ENCODE measurements at places on chromosomes 2 and 18.

DNA sequence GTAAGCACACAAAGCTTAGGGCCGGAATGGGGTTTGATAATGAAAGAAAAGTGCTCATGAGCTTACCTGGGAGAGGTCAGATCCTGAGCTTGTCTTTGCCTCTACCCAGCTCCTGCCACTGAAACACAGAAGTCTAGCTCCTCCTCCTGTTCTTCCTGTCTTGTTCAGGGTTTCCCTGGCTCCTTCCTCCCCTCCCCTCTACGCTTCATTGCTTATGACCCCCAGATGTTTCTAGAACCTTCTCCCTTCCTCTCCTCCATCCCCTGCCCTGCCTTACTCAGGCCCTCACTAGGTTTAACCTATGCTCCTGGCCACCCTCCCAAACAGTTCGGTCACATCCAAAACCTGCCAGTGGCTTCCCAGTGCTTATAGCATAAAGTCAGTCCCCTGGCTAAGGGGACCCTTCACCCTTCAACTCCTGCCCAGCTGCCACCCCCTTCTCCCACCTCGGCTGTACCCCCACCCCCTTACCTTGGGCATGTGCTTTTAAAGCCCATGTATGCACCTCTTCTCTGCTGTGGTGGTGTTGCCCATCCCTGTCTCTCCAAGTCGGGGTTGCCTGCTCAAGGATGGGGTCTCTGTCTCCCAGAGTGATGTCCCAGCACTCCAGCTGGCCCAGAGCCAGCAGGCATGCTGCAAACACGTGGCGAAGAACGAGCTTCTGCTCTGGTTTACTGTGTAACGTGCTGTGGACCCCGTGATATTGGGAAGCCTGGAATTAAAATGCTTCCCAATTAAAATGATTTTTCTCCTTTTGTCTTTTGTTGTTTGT is 233.6 kb downstream of the TPGS2 start:
- DNase-seq: no peak

- no peak for DNase-seq
These were observed 352.6 kb upstream of the CWC22 start for GRCh38 chr2:180359522-180360282.

- no peak for DNase-seq
These were observed 22.7 kb upstream of the INHBB start for GRCh38 chr2:120323214-120323613.

DNA sequence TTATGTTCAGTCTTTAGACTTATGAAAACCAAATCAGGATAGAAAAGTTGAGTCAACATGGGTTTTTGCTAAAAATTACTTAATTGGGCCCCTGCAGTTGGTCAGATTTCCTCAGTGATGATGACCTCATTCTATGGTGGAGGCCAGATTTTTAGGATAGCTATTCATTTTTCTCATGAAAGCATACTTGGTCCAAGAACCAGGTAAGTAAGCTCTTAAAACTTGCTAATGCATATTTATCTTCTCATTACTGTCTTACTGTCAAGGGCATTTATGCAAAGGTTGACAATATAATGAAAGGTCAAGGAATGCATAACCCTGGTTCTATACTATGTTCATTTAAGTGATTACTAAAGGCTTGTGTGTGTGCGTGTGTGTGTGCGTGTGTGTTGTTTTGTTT is 650.6 kb downstream of the SATB2 start:
- DNase-seq: no peak

DNA sequence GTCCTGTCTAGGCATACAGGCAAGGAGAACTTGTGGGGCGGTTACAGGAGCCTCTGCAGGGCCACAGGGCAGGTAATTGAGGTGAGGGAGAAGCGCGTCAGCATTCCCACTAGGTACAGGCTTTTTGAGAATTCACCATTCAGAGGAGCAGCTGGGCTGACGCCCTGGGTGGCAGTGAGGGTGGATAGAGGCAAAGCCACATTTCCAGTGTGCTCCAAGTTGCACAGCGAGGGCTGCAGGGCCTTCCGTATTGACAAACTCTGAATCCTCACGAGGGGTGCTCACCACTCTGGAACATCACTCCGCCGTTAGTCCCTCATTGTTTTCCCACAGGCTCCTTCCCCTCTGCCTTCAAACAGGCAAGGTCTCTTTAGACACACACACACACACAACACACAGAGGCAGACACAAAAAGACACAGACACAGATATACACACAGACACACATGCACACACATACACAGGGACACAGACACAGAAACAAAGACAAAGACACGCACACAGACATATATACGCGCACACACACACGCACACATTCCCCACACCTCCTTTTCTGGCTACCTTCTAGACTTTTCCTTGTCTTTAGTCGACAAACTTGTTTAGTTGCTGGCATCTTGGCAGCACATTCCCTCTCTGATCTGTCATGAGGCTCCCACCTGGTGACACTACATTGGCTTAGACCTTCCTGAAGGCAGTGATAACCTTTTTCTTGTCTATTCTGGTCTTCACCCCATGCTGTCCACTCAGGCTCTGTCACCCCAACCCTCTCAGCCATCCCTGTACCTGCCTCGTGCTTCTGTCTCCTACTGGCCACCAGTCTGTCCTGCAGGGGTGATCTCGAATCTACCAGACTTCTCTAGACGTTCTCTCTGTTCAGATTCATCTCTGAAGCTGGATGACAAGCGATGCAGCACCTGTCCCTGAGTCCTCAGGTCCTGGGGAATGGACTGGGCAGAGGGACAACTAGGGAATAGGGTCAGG is 136.8 kb downstream of the ALPK2 start:
- DNase-seq: no peak

GRCh38 chr2:62054029-62054791 is 141.7 kb upstream of the B3GNT2 start:
- no peak for DNase-seq

DNA sequence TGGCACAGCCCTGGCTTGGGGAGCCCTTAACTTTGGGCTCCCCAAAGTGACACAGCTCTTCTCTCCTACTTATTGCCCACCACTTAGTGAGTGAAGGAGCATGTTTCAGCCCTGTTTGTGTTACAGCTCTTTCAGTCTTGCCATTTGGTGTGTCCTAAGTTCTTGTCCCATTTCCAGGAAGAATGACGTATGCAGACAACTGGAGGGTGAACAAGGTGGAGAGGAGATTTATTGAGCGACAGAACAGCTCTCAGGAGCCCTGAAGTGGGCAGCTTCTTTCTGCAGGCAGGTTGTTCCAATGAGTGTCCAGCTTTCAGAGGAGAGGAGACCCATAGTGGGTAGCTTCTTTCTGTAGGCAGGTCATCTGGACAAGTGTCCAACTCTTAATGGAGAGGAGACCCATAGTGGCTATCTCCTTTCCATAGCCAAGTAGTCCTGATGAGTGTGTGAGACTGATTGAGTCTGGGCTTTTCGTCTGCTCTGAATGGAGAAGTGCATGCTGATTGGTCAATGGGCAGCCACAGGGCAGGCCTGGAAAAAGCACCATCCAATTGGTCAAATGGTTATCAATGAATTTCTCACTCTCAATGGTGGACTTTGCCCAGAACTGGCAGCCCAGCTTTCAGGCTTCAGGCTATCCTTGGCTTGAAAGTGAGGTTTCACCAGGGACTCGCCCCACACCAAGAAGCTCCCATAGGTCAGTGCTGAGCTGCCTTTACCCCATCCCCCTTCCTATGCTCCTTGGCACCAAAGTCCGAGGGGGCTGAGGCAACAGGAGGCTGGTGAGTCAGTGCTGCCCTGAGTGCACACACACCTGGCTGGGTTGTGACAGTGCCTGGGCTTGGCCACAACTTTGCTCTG is 688.2 kb downstream of the NYAP2 start:
- DNase-seq: no peak

- no peak for DNase-seq
These were observed 127.7 kb downstream of the TNS1 start for GRCh38 chr2:217875138-217875537.

DNA sequence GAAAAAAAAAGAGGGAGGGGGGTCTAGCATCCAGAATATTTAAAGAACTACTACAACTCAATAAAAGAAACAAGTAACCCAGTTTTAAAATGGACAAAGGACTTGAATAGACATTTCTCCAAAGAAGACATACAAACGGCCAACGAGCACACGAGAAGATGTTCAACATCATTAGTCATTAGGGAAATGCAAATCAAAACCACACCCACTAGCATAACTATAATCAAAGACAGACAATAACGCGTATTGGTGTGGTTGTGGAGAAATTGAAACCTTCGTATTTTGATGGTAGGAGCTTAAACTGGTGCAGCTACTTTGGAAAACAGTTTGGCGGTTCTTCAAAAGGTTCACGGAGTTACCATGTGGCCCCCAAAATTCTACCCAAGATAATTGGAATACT is 64.3 kb upstream of the CAB39 start:
- no peak for DNase-seq

- no peak for DNase-seq
These were observed 125.3 kb upstream of the SP3 start for GRCh38 chr2:174090476-174090875.

- DNase-seq: no peak
These were observed 26.1 kb upstream of the REG3G start for GRCh38 chr2:78999406-78999805.

DNA sequence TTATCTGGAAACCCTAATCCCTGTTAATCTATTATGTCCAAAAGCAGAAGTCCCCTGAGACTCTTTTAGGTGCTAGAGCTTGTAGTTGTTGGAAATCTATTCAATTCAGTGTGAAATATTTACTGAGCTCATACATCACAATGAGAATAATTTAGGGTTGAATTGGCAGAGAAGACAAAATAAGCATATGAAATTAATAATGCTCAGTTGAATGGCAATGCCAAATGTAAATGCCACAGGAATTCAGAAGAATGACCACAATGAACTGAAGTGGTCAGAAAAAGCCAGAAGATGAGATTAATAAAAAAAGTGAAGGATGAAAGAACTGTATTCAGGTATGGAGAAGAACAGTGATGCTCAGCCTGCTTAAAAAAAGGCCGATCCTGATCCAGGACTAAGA is 8.0 kb upstream of the STAT4 start:
- DNase-seq: no peak

DNA sequence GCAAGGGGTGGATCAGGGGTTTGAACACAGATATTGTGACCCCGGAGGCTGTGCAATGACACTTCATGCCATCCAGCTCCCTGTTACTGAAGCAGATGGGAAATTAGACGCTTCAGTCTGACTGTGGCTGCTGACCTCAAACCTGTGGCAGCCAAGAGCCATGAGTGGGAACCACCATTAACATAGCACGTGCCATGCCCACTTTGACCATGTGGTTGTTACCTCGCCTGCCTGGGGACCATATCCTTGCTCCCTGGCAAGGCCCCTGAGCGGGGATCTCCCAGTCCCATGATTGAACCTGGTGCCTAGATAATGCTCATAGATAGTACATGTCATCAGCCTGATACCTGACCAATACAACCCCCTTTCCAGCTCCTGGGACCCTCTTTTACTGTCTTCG is 68.9 kb downstream of the CYP26B1 start:
- DNase-seq: no peak

GRCh38 chr2:206096876-206097275 is 10.9 kb upstream of the INO80D start:
- no peak for DNase-seq

GRCh38 chr2:61055557-61055956 is 10.1 kb upstream of the SANBR start:
- DNase-seq: no peak

DNA sequence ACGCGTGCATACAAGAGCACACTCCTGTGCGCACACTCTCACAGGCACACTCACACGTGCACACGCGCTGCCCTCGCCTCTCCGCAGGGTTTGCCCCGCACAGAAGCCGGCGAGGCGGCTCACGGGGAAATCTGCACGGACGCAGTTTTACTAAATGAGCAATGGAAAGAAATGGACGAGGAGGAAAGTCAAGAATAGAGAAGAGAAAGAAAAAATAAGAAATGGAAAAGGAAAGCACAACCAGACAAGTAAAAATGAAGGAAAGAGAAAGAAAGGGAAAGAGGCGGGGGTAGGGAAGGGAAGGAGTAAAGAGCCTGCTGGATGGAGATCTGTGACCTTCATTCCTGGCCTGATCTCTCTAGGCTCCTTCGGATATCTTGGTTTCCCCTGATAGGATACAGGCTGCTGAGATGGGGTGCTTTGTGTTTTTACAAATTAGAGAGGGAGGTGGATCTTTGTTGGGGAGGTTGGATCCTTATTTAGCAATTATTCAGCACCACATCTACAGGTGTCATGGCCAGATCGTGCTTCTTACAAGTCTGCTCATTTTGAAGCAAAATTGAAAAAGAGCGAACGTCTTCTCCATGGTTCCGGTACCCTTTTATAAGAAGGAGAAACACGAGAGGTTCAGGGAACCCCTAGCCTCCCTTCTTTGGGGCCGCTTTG is 693 bp upstream of the LRP2 start:
- DNase-seq: no peak

- peak; percentile 49 for DNase-seq
These were observed 66.3 kb upstream of the GLI2 start for GRCh38 chr2:120669121-120669952.

- DNase-seq: no peak
These were observed 2158.6 kb upstream of the PIK3C3 start for GRCh38 chr18:39796393-39796792.

- no peak for DNase-seq
These were observed 95.8 kb upstream of the RGPD4 start for GRCh38 chr2:107730898-107731297.

GRCh38 chr2:208183972-208184705 is 5.7 kb downstream of the C2orf80 start:
- no peak for DNase-seq

DNA sequence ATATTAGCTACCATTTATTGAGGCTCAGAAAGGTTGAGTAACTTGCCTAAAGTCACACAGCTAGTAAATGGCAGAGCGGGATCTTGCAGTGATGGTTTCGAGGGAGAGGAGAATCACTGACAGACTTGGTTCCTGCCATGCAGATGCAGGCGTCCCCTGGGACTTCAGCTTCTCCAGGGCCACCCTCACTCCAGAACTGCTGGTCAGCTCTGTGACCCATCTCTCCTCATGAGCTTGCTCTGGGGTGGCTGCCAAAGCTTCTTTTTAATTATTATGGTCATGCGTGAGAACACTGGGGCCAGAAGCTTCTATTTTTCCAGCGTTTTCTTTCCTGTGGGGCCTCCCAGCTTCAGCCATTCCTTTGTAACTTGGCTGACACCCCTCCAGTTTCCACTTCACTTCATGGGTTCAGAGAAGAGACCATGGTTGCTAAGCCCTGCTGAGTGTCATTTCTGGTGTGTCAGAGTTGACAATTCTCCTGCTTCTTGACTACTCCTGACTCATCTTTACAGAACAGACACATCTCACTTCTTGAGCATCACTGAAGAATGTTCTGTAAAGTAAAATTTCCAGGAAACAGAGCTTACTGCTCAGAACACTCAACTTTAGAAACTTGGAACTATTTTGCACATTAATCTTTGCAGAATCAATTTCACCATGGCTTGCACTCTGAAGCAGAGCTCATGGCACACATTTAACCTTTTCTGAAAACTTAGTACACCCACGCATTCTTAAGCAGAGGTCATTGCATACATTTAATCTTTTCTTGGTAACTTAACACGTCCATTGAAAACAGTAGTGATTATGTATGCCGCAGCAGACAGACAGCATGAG is 70.4 kb downstream of the IL1R2 start:
- DNase-seq: no peak

Data from NCI-H2107 (cell line).